ENCODE measurements at places on chromosomes 4 and X.

DNA sequence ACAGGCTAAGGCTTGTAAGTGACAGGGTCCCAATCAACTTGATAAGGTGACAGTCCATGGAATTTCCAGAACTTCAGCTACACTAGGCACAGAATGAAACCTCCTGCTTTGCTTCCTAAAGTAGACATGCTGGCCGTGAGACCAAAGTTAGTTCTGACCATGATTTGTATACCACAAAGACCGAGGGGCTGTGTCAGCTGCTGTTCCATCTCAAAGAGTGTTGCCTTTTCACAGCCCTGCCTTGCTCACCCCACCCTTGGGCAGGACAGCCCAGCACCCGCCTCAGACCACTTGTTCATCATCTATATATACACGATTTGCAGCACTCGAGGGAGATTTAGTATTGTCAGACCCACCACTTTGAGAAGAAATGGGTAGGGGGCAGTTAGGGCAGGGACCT, 5.3 kb downstream of the IDS start:
- no peak for DNase-seq

DNA sequence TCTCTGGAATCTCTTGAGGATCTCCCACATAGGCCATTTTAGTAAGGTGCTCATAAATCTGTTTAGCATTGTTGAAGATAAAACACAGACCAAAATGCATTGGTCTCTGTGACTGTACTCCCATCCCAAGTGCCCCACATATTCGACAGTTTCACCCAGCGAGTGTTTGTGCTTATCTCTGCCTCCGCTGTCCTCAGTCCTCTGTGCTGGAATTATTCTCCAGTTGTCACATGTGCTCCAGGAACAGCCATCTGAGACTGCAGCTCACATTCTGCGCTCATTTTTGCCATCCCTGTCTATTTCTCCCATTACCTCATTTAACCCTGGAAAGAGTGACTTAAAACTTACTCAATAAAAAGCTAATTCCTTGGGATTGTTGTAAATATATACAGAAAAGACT, 27.6 kb upstream of the DCHS2 start:
- DNase-seq, result no peak

DNA sequence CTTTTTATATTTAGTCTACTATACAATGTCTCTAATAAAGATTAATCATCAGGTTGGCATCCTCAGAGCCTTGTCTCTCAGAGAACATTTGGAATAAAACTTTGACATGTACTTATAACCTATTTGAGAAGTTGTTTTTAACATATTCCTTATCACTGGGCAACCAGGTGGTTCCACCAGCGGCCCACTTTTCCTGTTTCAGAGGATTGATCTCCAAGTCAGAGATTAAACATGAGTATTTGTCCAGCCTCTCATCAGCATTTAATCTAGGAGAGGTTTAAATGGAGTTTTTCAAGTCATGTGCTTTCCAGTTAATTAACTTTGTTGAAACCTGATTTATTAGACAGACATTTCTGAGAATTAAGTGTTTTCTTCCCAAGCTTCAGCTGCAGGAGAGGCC, 345.5 kb downstream of the GRXCR1 start:
- no peak for DNase-seq

- DNase-seq, result no peak
Observed at GRCh38 chr4:11698846-11699590, 270.3 kb upstream of the HS3ST1 start.

- no peak for DNase-seq
Observed at GRCh38 chrX:107755721-107756120, 19.9 kb downstream of the TSC22D3 start.

- DNase-seq, result no peak
Observed at GRCh38 chr4:78742300-78742699, 33.9 kb upstream of the BMP2K start.

DNA sequence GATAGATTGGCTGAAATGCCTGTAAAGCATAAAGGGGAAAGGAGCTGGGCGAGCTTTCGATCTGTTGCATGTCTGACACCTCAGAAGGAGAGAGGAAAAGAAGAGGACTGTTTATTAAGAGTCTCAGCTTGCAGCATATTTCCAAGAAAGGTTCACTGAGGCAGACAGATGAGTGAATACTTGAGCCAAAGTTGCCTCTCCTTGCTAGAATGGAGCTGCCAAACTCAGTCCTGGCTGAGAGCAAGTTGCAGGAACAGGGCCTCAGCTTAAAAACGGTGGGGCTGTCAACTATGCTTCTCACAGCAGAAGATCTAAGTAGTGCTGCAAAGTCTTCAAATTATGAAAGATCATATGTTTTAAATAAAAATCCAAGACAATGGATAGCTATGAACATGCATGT, 707.5 kb downstream of the PCDH7 start:
- DNase-seq, result no peak

GRCh38 chr4:54440394-54441136, 211.5 kb downstream of the PDGFRA start:
- DNase-seq, result peak; percentile 13

DNA sequence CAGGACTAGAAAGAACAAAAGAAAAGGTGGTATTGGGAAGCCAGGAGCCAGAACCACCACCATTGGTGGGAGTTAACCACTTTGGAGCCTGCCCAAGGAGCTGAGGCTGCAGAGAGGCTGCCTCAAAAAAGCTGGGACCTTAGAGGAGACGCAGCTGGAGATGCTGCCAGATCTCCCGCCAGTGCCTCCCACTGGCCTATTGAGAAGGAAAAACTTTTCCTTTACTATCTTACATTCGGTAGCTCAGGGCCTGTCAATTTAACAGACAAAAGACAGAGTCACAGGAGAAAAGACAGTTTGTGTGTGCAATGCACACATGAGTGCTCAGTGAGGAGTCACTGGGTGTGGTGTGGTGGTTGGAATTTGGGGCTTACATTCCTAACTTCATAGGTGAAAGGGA, 52.4 kb upstream of the HPSE start:
- no peak for DNase-seq

GRCh38 chrX:49266523-49267445, 2.3 kb upstream of the FOXP3 start:
- DNase-seq, result peak; percentile 43

DNA sequence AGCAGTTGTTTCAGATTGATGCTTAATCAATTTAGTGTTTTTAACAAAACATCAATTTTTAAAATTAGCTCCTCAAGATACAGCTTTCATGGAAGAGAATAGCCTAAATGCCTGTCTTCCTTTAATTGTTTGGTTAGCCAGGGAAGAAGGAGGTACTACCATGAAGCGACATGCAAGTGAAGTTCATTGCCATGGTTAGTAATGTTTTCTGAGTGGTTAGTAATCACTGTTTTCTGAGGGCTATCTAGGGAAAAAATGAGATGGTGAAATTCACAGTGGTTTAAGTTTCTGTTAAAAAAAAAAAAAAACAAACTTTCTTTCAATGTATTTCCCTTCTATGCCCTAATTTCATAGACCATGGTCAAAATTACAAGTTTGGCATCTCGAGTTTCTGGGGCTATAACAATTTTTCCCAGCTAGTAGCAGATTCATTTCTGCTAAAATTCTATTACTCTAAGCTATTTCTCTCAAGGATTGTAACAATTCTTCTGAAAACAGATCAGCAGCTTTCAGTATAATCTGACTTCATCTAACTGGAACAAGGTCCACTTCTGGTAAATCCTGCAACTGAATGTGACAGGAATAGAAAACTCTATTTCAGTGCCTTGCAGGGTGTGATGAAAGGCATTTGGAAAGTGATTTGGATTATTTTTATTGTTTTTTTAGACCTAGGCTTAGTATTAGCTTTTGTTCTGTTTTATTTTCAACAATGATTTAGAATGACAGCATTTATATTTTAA, 157.0 kb downstream of the PCDH18 start:
- no peak for DNase-seq
